PC-9 (cell line): ENCODE measurements at places on chromosomes 1 and 21. TPM values are rescaled to one million over a fixed set of nuclear protein-coding genes. Genes with fewer than 3 reads are reported as not detected.

GRCh38 chr1:32404946-32405345 lies 10.7 kb upstream of the BSDC1 start:
- H3K36me3 ChIP-seq = no peaks in the 10 kb centered on the region
- peaks cover 23% of the 10 kb centered on the region for H3K4me1 ChIP-seq
- H3K4me3 ChIP-seq = no peak overlapping the region
- H3K27ac ChIP-seq = no peak overlapping the region
- DNase-seq = no peak

DNA sequence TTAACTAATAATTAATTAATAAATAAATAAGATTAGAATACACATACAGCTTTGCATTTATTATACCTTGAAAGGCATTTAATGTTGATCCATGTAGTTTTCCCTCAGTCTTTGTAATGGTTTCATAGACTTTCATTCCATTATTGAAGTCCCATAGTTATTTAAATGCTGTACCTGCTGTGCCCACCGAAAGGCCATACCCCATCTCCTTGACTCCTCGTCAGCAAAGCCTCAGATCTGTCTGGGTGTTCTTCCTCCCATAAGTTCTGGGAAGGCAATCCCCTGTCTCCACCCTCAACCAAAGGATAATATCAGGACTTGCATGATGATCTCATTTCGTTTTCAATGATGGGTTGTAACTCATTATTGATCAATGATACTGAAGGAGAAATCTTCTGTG lies 17.1 kb downstream of the CCN1 start:
- H3K36me3 ChIP-seq = no peaks in the 10 kb centered on the region
- H3K4me1 ChIP-seq = no peaks in the 10 kb centered on the region
- H3K4me3 ChIP-seq = no peak overlapping the region
- DNase-seq = no peak
- H3K27ac ChIP-seq = no peak overlapping the region

DNA sequence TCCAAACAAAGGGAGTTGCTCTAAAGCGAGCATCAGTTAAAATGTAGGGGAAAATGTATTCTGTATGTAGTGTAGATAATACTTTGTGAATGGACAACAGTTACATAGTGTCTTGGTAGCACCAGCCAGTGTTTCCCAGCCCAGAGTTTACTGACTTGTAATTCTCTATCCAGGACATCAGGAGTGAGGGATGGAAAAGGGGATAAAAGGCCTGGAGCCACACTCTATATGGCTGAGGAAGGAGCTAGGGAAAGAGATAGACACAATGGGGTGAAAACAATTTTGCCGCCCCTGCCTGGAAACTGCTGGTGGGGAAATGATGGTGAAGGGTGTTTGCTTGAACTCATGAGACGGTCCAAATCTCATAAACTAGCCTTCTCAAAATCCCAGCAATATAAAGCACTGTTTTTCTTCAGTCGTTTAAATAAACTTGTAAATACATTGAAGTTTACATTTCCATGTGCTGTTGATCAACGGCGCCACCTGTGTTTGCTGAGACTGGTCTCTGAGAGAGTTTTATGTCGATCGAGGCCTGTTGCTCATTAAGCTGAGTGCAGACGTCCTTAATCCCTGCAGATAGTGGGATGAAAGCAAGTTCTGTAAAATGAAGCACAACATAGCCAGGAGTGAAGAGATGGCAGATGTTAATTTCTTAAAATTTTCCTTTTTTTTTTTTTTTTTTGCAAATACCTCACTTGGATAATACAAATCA lies 27.9 kb upstream of the AGO1 start:
- no peak for DNase-seq
- no peak overlapping the region for H3K4me3 ChIP-seq
- H3K27ac ChIP-seq = no peak overlapping the region
- H3K4me1 ChIP-seq = no peaks in the 10 kb centered on the region

ROR1 gene
- total RNA-seq = 16.0 and 19.0 TPM in 2 replicates

DNA sequence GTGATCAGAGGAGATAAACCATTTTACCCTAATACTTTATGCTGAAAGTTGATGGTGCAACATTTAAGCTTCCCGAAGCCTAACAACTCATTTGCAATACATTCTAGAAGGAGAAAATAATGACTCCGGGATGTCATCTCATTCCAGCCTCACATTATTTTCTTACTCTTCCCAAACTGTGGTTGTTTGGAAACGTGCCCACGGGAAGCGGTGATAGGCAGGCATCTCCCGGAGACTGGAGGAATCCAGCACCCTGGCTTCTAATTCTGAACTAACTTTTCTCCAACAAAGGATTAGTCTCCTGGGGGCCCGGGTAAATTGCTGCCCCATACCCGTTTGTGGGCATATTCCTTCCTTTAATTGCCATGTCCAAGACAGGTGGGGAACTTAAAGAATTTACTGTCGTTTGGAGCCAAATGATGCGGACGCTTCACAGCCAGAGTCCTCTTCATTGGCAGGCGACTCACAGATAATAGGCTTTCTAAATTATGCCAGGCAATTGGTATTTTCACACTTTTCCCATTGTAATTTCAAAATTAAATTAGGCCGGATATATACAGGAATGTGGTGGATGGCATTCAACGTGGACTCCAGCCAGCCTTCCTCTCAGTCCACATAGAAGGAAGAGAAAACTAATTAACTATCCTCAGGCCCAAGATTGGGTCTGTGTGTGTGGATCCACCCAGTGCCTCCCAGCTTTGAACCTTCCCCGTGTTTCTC lies 278.1 kb downstream of the AJAP1 start:
- H3K4me3 ChIP-seq = no peak overlapping the region
- DNase-seq = no peak
- no peaks in the 10 kb centered on the region for H3K4me1 ChIP-seq
- H3K27ac ChIP-seq = no peak overlapping the region
- peaks cover 10% of the 10 kb centered on the region; the same call in 1 of the 2 replicates for H3K27me3 ChIP-seq

DNA sequence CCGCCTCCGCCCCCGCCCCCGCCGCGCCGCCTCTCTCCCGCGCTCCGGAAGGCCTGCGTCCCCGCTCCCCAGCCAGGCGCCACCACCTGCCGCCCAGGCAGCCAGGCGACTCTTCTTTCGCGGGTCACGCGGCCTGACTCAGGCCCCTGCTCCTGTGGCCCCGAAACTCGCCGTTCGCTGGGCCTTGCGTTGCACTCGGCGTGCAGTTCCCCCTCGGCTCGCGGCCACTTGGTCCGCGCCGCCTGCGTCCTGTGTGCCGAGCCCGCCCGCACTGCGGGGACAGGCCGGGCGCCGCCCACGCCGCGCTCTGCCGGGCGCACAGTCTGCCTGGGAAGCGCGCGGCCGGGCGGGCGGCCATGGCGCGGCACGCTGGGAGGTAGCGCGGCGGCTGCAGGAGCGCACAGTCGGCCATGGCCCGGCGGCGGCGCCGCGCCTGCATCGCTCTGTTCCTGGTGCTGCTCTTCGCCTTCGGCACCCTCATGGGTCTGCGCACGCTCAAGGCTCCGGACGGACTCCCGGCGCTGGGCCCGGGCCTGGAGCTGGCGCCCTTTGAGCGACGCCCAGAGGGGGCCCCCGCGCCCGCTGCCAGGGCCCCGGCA lies at the start of gene MANEAL:
MANEAL (plus strand) TSS at position 75 of the 599 bp plus-strand sequence; CDS start at position 411, 336 bp downstream.
- H3K27ac ChIP-seq = no peak within 1 kb of the TSS
- peaks cover 24% of the 10 kb centered on the region for H3K4me1 ChIP-seq
- H3K27me3 ChIP-seq = no peaks in the 10 kb centered on the region
- 0 out of 2 replicates have a peak, but pooled peaks cover 11% of the 10 kb centered on the region for H3K36me3 ChIP-seq

RNU1-2 gene
- 1,333 and 3,235 TPM in 2 replicates for total RNA-seq
